Breast epithelium (tissue), 4 donors: ENCODE measurements at places on chromosomes 13 and 19.

- no peak for DNase-seq
Observed at GRCh38 chr13:70253834-70254233, 145.6 kb upstream of the KLHL1 start.

DNA sequence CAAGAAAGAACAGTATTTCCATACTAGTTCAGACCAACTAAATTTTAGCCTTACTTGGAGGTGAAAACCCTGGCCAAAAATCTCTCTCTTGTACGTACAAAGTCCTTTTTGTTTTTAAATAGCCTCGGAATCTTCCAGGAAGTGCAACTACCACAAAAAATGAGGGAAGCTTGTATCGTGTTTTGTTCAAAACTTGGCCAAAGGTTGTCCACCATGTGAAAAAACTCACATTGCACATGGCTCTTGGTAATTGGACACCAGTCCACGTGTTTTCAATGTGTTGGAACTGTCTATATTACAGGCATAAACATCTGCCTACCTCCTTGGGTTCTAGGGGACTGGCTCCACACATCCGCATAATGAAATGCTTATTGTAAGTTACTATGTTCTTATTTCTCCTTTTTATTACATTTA is 15.2 kb upstream of the STRN4 start:
- peak; percentile 70 for DNase-seq

DNA sequence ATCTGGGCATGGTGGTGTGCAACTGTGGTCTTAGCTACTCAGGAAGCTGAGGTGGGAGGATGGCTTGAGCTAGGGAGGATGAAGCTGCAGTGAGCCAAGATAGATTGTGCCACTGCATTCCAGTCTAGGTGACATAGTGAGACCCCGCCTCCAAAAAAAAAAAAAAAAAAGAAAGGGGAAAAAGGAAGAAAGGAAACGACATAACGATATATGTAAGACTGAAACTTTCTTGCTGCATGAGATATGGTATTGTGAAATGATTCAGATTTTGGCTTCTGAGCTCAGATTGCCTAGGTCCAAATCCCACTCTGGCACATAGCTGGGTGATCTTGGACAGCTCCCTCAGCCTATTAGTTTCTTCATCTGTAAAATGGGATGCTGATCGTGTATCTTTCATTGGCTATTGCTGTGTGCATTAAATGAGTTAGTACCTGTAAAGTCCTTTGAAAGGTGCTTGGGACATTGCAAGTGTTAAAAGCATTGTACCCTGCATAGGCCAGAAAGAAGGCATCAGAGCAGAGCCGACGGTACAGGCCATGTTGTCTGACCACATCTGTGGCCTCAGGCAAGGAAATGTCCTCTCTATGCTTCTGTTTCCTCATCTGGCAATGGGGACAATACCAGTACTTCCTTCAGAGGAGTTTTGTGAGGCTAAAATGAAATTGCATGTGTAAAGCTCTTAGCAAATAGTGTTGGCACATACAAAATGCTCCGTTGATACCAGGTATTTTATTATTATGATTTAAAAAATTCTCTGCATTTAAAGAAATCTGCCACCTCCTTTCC is 32.6 kb upstream of the SLC46A3 start:
- DNase-seq = no peak

DNA sequence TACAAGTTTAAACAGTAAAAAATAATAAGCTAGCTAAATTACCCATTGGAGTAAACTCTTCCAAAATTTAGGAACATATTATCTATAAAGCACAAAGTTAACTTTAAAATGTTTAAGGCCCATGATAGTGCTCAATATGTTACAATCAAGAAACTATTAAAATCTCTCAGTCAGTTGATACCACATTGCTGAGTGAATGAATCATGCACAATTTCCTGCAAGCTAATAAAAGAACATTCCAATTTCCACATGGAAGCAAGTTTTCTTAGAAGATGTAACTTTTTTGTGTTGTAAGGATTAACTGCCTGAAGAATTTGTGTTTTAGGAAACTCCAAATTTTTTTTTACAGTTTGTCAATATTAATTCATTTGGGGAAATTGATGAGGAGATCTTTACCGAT is 666.6 kb downstream of the SLITRK1 start:
- DNase-seq = no peak

- DNase-seq = no peak
Observed at GRCh38 chr19:57317503-57317902, 2.8 kb upstream of the ZNF543 start.

DNA sequence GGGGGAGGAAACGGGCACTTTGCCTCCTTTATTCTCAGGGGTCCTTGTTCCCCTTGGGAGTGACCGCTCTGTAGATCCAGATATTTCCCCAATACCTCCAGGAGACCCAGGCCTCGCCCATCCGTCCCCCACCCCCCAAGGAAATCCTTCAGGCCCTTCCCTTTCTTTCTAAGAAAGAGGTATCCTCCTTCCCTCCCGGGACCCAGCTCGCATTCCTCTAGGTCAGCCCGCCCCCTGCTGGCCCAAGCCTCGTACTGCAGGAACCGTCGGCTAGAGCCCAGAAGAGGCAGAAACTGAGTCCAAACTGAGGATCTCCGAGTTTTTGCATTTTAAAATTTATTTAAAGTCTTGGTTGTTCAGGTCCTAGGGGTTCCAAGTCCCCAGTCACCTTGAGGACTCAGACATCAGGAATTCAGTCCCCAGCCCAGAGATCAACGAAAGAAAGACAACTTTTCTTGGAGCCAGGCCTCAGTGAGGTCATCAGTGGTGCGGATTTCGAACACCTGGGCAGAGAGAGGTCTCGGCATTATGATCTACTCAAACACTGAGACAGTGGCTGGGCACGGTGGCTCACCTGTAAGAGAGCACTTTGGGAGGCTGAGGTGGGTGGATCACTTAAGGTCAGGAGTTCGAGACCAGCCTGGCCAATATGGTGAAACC is 7.5 kb upstream of the LRFN1 start:
- peak; percentile 90 for DNase-seq

DNA sequence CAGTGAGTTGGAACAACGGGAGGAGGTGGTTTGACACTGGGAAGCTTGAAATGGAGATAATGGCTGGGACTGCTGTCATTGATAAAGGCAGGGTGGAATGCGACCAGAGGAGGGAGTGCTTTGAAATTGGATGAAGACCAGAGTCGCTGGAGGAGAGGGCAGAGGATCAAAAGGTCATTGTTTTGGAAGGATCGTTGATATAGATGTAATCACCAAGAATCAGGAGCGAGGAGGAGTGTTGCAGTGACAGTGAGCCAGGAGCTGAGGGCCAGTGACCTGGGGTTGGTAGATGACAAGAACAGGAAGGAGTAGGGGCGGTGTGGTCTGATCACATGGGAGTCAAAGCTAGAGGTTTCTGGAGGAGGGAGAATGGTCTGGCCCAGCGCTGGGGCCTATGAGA is 25.3 kb downstream of the TM9SF2 start:
- no peak for DNase-seq

GRCh38 chr19:52778811-52779210 is 7.8 kb downstream of the ZNF600 start:
- no peak for DNase-seq

GRCh38 chr19:12727745-12728433 is 4.2 kb upstream of the TNPO2 start:
- DNase-seq = no peak

- no peak for DNase-seq
Observed at GRCh38 chr19:1259876-1260748, 9.0 kb upstream of the CIRBP start.

- no peak for DNase-seq
Observed at GRCh38 chr19:38698225-38699026, 45.8 kb downstream of the CAPN12 start.

DNA sequence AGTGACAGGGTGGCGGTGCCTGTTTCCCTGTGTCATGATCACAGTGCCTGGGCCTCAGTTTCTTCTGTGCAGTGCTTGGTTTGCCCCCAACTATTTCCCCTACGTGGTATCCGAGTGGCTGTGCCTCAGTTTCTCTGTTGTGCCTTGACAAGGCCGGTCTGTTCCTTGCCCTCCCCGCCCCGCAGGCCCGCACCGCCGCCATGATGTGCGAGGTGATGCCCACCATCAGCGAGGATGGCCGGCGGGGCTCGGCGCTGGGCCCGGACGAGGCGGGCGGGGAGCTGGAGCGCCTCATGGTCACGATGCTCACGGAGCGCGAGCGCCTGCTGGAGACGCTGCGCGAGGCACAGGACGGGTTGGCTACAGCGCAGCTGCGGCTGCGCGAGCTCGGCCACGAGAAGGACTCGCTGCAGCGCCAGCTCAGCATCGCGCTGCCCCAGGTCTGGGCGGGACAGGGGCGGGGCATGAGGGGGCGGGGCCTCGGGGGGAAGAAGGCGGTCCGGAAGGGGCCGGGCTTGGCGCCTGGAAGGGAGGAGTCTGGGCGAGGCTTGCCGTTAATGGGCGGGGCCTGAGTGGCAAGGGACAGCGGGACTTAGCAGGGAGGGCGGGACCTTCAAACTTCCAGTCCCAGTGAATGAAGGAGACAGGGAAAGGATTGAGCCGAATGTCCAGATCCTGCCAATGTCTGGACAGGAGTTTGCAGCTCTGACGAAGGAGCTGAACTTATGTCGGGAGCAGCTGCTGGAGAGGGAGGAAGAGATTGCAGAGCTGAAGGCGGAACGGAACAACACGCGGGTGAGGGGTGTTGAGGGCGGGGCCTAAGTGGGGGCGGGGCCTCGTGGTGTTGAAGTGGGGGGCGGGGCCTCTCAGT is 8.6 kb downstream of the PPFIA3 start:
- DNase-seq = peak; percentile 97

GRCh38 chr13:36344173-36344572 is 2.0 kb downstream of the SPART start:
- DNase-seq = no peak

- no peak for DNase-seq
Observed at GRCh38 chr19:8640402-8641004, 10.1 kb downstream of the NFILZ start.

GRCh38 chr13:30124131-30124768 is 183.1 kb downstream of the KATNAL1 start:
- no peak for DNase-seq

DNA sequence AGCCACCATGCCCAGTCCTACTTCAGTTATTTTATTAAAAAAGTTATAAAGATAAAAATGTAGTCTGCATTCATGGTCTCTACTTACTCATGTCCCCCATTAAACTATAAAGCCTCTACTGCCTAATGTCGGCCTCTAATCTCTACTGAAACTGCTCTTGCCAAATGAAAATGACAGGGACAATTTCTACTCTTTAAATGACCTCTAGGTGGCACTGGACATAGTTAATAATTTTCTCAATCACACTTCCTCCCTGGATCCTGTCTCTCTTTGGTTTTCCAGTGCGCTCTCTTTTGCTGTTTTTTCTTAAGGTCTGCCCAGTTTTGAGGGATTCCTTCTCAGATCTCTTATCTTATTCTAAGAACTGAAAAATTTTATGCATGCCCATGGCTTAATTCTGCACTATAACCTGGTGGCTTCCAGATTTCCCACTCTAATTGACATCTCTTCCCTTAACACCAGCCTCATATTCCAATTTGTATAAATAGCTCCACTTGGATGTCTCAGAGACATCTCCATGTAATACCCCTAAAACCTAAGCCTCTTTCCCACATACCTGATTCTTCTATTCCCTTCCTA is 54.3 kb downstream of the MTMR6 start:
- no peak for DNase-seq

GRCh38 chr19:19300613-19301012 is 19.7 kb downstream of the SUGP1 start:
- DNase-seq = no peak

- no peak for DNase-seq
Observed at GRCh38 chr13:20435616-20436368, 89.9 kb downstream of the CRYL1 start.

DNA sequence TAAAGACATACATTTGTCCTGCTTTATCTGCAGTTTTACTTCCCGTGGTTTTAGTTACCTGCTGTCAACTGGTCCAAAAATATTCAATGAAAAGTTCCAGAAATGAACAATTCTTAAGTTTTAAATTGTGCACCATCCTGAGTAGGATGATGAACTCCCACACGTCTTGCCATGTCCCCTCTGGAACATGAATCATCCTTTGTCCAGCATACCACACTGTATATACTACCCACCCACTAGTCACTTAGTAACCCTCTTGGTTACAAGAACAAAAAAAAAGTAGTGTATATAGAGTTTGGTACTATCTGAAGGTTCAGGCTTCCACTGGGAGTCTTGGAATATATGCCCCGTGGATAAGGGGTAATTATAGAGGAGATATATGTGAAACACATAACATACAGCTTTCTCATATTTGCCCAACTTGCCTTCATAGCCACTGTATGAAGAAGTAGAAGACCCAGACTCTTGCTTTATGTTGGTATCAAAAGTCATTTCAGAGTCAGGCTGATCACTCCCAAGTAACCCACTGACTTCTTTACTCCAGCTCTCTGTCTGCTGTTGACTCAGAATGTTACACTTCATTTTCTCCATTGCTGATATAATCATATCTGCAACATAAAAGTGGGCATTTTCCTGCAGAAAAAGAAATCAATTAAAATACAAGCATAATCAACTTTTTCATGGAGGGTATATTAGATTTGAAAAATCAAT is 19.3 kb downstream of the RUBCNL start:
- no peak for DNase-seq

DNA sequence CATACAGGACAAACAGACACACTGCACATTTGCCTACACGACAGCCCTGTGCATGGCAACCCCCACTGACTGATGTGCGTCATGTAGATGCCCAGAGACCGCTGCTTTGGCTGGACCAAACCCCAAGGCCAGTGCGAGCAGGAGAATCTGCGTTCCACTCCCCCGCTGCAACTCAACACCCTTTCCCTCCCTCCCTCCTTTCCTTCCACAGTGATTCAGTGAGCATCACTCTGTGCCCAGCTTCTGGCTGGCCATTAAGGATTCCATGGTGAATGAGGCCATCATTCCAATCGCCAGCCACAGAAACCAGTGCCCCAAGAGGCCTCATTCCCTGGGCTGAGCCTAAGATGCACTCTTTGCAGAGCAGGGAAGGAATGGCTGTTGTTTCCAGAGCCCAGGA is 61.6 kb downstream of the GSX1 start:
- no peak for DNase-seq

GRCh38 chr13:91157273-91158016 is 190.0 kb upstream of the MIR17HG start:
- no peak for DNase-seq

GRCh38 chr13:25213715-25214114 is 41.6 kb upstream of the AMER2 start:
- peak; percentile 18 for DNase-seq

DNA sequence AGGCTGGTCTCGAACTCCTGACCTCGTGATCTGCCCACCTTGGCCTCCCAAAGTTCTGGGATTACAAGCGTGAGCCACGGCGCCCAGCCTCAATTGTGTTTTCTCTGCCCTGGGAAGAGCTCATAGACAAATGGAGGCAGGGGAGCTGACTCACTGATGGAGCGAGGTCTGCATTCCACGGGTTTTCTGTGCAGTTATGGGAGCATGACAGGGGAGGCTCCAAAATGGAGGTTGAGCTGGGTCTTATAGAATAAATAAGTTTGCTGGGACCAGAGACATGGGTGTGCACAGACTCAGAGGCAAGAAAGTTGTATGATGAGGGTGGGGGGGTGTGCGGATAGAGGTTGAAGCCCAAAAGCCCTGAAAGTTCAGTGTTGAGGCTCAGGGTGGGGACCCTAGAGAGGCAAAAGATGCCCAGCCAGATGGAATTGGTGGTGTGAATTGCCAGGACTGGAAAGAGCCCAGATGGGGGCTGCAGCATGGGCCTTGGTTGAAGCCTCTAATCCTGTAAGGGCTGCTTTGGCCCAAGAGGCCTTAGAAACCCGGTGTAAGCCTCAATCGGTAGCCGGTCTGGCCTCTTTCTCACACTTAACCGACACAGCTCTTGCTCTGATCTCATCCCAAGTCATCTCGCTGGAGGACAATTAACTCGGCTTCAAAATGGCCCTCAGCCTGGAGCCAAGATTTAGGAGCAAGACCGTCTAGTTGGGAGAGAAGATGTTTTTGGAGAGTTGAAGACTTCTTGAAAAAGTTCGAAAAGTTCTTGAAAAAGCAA is 1.9 kb downstream of the TPM4 start:
- peak; percentile 54 for DNase-seq
